D341Med (cell line): ENCODE measurements at places on chromosomes 3 and 15.
A peak's percentile ranks its signal among the peaks of the same experiment; 100 is the strongest.

DNA sequence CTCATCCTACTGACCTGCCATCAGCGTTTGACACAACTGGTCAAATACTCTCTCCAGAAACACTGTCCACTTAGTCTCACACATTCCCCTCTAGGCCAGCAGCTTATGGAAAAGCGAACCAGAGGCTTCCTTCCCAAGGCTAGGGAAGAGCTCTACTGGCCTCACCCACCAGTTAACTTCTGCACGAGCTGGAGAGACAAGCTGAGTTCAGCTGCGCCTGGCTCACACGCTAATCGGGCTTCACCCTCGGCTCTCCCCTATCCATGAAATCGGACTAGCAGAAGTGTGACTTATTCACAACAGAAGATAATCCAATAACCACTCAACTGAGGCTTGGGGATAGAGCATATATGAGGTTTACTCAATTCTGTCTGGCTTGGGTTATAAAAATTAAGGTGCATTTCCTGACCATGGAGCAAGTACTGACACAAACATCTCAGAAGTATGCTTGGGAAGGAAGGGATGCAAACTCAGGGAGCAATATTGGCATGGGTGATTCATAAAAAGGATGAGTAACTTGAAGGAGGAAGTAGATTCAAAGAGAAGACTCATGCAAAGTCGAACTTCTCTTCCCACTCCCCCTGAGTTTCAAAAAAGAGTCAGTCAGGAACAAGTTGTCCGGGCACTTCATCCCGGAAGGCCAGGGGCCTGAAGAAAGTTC lies 73.1 kb downstream of the XXYLT1 start:
- DNase-seq: no peak

GRCh38 chr3:141887051-141887450 lies 10.6 kb downstream of the ATP1B3 start:
- no peak for DNase-seq

DNA sequence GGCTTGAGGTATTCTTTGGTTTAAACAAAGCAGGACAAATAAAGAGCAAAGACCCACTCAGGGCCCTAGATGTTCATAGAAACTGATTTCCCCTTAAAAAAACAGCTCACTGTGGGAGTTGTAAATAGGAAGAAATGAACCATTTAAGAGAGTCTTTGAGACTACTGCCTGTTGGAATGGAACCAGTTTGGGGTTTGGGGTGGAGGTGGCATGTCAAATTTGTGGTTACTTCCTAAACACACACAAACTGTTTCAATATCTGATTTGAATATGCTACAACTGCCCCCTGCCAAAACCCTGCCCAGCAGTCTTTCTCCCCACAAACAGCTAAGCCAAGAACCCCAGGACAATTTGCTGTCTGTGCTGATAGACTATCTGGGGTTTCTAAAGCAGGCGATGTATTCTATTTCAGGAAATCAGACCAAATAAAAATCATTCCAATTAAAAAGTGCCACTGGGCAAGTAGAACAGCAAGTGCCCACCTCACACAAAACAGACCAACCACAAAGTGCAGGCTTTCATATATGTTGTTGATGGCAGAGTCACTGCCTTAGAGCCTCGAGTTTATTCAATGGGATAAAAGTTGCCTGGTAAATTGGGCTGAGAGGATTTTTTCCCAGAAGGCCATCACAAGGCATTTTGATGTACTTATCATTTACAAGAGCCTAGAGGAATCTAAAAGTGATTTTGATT lies 293.9 kb upstream of the PROK2 start:
- DNase-seq: no peak

GRCh38 chr3:147397875-147398812 lies 8.2 kb downstream of the ZIC4 start:
- peak; percentile 10 for DNase-seq

DNA sequence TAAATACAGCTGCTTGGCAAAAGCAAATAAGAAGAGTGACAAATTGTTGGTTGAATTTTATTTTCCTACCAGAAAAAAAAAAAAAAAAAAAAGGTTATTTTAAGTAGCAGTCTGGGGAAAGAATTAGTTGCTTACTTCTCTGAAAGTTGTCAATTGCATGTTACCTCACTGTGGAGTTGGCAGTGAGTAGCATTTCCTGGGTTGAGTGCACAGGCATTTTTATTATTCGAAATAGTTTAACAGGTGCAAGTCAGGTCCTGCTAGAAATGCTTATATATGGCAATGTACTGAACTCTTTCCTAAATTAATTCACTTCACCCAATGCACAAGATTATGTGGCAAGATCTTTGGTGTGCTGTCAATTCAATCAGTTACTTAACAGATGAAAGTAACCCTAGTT lies 680.6 kb downstream of the EPHA3 start:
- DNase-seq: no peak

DNA sequence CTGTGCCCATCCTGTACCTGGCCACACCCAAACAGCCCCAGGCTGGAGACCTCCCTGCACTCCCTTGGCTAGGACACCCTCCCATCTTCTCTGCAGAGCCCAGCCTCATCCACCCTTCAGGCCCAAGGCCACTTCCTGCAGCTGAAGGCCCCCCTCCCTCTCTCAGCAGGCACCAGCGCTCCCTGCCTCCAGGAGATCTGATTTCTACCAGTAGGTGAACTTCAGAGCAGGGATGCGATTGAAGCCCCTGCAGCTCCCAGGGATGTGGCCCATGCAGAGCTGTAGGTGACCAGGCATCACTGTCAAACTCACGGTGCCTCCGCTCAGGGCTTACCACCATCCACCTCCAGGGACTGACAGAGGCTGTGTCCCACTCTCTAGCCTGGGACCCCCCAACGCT lies 96.3 kb downstream of the NUP210 start:
- no peak for DNase-seq

GRCh38 chr3:51974277-51974962 lies 444 bp upstream of the ABHD14A start:
- no peak for DNase-seq

DNA sequence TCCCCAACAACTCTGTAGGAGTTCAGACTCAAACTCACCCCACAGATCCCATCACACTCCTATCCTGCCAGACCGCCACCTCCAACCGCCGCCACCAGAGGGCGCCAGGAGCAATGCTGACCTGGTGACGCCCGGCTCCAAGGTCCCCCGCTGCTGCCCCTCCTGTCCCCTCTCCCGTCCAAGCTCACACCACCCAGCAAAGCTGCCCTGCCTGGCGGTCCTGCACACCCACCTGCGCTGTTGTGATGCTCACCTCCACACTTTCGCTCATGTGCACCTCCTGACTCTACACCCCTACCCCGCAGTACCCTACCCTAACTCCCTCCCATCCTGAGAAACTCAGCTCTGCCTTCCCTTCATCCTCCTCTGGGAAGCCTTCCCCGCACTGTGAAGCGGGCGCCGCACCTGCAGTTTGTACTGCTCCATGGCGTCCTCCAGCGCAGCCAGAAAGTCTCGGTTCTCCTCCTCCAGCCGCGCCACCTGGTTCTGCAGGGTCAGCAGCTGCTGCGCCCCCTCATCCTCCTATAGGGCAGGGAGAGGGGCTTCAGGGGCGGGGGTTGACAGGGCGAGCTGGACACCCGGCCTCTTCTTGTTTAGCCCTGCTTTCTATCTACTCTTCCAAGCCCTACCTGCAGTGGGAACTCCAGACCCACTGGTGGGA lies 7.9 kb downstream of the KIF7 start:
- DNase-seq: peak; percentile 89

DNA sequence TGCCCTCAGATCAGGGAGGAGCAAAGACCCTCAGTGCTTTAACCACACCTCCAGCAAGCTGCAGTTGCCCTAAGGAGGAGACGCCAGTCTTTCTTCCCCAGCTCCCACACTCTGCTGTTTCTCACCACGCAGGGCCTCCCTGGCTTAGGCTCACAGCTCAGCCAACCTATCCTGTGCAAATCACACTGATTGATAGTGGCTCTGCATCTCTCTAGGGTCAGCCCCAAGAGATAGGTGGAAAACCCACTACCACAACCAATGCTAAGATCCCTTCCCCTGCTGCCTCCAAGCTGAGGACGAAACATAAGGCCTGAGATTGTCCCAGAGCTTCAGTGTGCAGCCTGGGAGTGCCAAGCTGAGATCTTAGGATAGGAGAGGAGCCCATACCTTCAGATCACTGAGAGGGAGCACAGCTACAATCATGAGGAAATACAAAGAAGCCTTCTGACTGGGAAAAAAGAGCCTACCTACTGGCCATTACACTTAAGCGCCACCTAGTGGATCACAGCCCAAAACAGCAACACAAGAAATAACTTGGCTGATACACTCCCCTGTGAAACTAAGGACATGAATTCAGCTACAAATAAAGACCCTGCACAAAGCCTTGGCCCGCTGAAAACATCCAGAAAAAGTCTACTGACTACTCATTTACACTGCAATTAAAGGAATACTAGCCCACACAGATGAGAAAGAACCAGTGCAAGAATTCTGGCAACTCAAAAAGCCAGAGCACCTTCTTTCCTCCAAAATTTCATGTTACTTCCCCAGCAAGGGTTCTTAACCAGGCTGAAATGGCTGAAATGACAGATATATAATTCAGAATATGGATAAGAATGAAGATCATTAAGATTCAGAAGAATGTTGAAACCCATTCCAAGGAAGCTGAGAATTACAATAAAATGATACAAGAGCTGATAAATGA lies 271.5 kb upstream of the DCBLD2 start:
- peak; percentile 59 for DNase-seq

GRCh38 chr3:71132995-71133730 lies 450.4 kb downstream of the FOXP1 start:
- no peak for DNase-seq

- no peak for DNase-seq
Observed at GRCh38 chr3:82839871-82840270, 1078.4 kb upstream of the GBE1 start.

DNA sequence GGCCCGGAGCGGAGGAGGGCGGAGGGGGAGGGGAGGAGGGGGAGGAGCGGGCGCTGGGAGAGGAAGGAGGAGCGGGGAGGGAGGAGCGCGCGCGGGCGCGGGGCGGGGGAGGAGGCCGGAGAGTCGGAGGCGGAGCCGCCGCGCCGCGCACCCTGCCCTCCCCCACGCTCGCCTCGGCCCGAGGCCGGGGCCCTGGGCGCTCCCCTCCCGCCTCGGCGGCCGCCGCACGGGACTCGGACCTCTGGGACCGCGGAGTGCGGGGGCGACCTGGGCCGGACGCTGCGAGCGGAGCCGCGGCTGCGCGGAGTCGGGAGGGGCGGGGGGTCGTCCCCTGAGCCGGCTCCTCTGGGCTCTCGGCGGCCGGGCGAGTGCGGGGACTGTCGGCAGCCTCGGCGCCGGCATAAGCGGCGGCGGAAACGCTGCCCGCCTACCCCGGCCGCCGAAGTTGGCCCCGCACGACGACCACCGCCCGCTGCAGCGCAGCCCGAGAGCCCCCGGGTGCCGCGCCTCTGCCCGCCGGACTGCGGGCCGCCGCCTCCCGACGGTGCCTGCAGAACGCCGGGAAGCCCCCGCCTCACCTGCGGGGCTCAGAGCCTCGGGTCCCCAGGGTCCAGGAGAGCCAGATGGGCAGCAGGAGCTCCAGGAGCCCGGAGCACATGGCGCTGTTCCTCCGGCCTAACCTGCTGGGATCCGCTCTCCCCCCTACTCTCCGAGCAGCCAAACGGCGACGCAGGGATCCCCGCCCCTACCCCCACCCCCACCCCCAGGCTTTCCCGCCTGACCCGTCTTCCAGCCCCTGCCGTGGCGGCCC lies 406 bp upstream of the GABRB3 start:
- DNase-seq: peak; percentile 93

- DNase-seq: no peak
Observed at GRCh38 chr3:14358426-14359211, 43.8 kb upstream of the SLC6A6 start.

DNA sequence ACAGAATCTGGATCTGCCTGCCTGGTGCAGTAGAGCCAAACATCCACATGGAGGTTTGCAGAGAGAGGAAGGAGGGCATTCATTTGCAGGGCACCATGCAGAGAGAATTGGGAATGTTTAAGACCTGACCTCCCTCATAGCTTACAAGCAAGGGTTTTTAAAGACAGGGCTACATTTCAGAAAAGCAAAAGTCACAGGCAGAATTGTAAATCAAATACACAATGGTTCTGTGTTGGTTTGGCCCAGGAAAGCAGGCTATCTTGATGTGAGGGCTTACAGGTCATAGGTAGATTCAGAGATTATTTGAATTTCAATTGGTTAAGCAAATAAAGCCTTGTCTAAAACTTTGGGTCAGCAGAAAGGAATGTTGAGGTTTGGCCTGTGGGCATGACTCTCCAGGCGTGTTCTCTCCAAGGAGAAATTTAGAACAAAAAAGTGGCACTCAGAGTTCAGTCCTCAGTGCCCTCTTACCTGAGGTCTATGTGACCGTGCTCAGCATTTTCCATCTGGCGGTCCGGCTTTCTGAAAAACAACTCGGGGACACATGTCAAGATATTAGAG lies 91.5 kb downstream of the CD47 start:
- DNase-seq: no peak

DNA sequence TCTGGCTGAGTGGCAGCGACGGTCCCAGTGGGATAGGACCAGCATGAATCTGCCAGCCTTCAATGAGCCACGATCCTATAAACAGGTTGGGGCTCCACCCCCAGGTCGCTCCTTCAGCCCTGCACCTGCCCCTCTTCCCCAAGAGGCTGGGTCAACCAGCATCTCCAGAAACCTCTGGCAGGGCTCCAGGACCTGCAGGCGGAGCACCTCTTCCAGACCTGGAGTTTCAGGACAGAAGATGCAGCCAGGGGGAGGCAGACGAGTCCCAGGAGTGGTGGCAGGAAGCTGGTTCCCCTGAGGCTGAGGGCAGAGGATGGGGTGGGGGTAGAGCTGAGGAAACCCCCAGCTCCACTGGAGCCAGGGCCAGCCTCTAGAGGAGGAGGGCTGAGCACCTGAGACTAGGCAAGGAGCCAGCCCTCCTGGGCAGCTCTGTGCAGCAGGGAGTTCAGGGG lies at the start of gene PLA2G4D:
Gene PLA2G4D, minus strand, starts transcription at position 51 of the 452 bp plus-strand sequence. CDS start 103 bp downstream, outside the sequence.
- no peak for DNase-seq

DNA sequence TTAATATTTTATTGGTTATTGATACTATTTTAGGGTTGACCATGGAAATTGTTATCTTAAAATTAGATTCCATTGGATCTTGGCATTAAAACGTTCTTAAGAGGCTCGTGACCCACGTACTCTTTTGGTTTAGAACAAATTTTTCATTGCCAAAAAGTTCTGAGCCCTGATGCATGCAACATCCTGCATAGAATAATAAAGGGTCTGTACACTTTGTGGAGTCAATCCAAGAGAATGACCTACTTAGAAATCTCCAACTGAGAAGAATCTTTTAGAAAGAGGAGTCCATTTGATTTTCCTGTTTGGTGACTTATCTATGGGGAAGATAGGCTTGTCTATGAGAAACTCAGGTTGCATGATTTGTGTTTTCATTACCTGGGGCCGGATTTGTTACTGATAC lies 404.2 kb upstream of the RGMA start:
- DNase-seq: no peak

DNA sequence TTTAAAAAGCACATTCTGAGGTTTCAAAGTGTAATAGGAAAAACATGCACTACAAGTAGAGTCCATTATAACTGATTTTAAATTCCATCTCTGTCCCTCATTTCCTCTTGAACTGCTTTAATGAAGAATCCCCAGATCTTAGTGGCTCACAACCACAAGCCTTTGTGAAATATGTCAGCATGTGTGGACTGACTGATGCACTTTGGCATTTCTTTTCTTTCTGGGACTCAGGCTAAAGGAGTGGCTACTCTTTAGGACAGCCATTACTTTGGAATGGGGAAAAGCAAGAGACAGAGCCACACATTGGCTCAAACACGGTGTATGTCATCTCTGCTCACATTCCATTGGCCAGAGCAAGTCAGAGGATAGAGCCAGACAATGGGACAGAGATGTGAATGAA lies 139.6 kb downstream of the GRM7 start:
- DNase-seq: no peak

GRCh38 chr3:37687966-37688365 lies 173.7 kb upstream of the CTDSPL start:
- no peak for DNase-seq

- peak; percentile 48 for DNase-seq
Observed at GRCh38 chr3:109098079-109098644, 19.8 kb downstream of the MORC1 start.

GRCh38 chr3:154274348-154274747 lies 49.9 kb downstream of the DHX36 start:
- no peak for DNase-seq
